Liver (tissue), 10 donors: ENCODE measurements at places on chromosomes 2 and 18. TPM values are rescaled to one million over a fixed set of nuclear protein-coding genes. Genes with fewer than 3 reads are reported as not detected.

The ABCG8 gene
- 16.8 TPM for total RNA-seq

The CNTNAP5 gene
- total RNA-seq: not detected

The HRH4 gene
- 0.17 TPM for total RNA-seq

The ACADL gene
- 19.6 TPM for total RNA-seq

The CCDC150 gene
- total RNA-seq: 4.6 TPM

The CTDP1 gene
- total RNA-seq: 13.9 TPM

The NMUR1 gene
- total RNA-seq: 0.84 TPM

DNA sequence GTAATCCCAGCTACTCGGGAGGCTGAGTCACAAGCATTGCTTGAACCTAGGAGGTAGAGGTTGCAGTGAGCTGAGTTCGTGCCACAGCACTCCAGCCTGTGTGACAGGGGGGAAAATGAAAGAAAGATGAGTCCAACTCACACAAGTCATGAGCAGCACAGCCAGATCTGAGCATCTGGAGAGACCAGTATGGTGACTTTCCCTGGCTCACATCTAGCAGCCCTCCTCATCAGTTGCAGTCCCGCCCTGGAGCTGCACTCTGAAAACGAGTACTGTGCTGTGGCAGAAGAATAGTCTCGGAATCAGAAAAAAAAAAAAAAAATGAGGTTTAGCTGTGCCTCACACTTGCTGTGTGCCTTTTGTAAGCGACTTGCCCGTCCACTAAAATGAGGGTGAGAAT lies 74.4 kb upstream of the TRIB2 start:
- no peak for DNase-seq

- DNase-seq: no peak
Observed at GRCh38 chr2:219452361-219453317, 18.0 kb downstream of the SPEG start.

- no peak for DNase-seq
Observed at GRCh38 chr2:101329026-101329425, 20.5 kb upstream of the RNF149 start.

- DNase-seq: no peak
Observed at GRCh38 chr2:196160946-196161345, 10.4 kb downstream of the STK17B start.

DNA sequence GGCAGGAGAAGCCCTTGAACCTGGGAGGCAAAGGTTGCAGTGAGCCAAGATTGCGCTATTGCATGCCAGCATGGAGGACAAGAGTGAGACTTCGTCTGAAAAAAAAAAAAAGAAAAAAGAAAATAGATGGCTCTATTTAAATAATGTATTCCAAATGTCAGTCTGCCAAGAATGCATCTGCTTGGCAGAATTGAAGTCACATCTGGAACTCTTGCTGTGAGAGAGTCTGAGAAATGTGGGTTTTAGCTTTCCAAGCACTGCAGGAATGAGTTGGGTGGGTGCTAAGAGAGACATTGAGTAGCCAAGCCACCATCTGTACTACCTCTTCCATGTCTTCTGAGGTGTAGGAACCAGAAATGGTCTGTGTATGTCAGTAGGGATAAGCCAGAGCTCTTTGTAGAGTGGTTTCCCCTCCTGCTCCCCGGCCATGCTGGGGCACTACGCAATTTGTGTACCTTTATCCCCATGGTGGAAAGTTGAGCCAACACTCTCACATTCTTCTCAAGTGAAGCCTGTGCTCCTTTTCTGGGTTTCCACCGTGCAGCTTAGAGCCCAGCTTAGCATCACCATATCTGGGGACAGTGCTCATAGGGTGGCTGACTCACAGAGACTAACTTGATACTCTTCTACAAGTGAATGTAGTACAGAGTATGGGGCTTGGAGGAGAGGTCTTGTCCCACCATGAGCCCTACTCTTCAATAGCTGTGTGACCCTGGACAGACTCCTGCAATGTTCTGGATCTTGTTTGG lies 25.3 kb downstream of the IL1F10 start:
- DNase-seq: no peak

GRCh38 chr2:233856184-233856583 lies 1.8 kb upstream of the HJURP start:
- no peak for DNase-seq

DNA sequence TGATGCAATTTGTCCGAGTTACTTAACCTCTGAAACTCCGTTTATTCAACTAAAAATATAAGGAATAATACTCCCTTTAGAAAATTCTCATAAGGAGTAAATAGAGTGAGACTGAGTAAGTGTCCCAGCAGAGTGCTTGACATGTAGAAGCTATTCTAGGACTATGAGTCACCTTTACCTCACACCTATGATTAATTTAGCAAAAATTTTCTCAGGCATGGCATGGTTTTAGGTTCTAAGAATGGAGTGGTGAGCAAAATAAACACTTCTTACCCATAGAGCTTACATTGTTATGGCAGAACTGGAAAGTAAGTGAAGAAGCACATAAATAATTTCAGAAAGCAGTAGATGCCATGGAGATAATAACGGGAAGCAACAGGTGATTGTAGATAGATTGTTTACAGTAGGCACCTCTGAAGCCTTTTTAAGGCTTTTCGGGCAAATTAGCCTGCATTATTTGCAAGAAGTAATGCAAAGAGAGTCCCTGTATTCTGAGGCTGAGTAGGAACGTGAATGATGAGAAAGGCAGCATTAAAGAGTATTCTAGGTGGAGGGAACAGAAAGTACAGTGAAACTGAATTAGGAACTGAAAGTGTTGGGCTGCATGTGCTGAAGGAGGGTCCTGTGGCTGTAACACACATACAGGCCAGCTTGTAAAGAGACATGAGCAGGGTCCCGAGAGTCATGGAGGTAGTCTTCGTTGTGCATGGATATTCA lies 209.2 kb downstream of the ZNF407 start:
- DNase-seq: no peak

DNA sequence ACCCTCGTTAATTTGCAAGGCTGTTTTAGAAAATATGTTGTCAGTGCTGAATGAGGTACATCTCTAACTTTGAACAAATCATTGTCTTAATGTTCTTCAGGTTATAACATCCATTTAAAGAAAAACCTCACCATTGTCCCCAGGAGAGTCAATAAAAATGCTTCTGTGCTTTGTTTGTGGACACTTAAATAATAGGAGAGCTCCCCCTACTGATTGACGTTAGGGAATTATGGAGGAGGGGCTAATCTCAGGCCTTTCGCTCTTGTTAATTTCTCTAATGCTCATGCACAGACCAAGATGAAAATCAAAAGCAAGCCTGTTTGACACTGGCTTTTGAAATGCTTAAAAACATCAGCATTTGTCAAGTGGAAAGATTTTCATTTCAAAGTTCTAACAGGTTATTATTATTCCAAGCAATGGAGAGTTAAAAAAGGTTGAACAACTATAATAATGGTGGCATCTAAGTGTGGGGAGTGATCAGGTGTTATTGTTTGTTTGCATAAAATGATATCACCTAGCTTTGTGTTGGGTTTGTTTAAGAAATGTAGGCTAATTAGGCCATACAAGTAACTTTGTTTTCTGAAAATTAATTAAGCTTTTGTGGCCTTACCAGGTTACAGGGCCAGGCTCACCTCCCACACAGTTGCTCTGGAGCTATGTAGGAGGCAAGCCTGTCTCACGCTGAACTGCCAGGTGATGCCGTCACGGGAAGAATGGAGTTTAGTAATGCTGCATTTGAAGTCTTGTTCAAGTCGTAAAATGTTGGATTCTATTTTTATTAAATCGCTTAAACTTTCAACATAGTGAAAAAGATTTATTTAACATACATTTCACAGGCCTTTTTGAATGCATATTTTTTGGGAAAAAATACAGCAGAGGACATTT lies 51.7 kb upstream of the SMIM21 start:
- DNase-seq: no peak

- no peak for DNase-seq
Observed at GRCh38 chr18:57771626-57772025, 31.5 kb downstream of the ATP8B1 start.

GRCh38 chr2:7403092-7403775 lies 486.0 kb downstream of the RNF144A start:
- DNase-seq: no peak

DNA sequence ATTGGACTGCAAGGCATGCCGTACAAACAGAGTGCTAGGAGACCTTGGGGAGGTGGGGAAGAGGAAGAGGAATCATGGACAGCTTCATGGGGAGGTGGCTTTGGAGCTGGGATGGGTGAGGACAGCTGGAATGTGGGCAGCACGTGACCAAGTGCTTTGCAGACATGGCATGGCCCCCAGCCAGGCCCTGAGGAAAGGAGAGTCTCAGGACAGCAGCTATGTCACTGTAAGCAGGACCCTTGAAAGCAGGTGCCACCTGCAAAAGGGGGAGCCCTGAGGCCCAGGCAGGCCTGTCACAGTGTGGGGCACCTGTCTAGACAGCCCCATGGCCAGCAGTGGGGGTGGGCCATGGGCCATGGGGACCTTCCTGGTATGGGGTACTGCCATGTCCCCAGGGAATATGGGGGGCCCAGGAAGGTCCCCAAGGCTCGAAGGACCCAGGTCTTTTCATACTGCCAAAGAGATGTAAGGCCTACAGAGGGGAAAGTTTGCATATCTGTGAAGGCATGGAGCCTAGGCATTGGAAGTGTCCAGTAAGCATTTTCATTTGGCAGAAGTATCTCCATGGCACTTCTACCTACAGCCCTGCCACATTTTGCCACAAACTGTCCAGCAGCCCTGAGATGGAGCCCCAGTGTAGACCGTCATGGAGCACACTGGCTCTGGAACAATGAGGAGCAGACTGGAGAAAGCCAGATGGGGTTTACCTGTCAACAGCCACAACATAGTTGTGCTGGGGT lies 9.9 kb downstream of the PAX8 start:
- no peak for DNase-seq

DNA sequence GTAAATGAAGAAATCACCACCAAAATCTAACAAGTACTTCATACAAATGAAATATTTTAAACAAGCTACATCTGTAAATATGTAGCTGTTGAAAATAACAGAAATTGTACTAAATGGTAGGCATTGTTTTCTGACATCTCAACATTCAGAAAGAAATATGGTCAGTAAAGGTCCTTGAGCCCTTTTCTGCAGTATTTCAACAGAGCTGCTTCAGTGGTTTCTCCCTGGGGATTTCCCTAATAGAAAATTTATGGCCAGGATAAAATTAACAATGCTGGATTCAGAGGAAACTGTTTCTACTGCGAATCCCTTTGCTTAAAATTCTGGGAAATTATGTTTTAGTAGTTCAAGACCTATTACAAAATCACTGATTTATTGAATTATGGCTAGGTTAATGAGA lies 256.6 kb downstream of the PIEZO2 start:
- no peak for DNase-seq

GRCh38 chr18:24678626-24679025 lies 218.2 kb downstream of the HRH4 start:
- no peak for DNase-seq

- DNase-seq: no peak
Observed at GRCh38 chr2:46778511-46778910, 137.1 kb downstream of the MCFD2 start.

- no peak for DNase-seq
Observed at GRCh38 chr2:218405746-218406208, 6.1 kb downstream of the CTDSP1 start.
